ENCODE measurements at places on chromosomes 5 and 9.

GRCh38 chr5:103166706-103167105 is 46.6 kb downstream of the PPIP5K2 start:
- no peak for DNase-seq

GRCh38 chr5:172166030-172166826 is 21.8 kb downstream of the STK10 start:
- no peak for DNase-seq

DNA sequence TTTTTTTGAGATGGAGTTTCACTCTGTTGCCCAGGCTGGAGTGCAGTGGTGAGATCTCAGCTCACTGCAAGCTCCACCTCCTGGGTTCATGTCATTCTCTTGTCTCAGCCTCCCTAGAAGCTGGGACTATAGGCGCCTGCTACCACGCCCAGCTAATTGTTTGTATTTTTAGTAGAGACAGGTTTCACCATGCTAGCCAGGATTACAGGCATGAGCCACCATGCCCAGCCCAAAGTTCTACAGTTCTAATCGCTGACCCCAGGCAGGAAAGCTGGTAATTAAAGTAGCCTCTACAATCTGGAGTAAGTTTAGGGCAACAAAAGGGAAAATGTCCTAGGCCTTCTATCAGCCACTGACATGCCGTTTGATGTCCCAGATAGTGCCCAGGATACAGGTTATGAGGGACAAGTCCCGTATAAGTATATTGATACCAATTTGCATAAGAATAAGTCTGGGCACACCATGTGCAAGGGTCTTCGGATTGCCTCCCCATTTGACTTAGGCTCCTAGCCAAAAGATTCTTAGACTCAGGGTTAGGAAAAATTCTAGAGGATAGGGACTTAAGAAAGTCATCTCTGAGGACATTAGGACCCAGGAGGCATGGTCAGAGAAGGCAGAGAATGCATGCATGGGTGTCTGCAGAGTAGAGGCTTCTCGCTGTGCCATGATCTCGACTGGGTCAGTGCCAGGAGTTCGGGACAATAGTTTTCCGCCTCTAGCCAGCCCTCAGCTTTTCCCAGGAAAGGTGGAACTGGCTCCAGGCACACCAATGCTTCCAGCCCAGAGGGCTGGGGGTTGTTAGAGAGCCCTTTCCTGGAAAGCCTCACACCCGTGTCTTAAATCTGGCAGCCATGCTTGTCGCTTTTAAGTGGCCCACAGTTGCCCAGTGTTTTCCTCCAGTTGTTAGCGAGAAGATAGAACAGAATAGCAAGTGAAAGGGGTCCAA is 1111.1 kb downstream of the TAF11L14 start:
- DNase-seq = no peak

- DNase-seq = no peak
These were observed 192.2 kb downstream of the TMEM167A start for GRCh38 chr5:82884821-82885471.

GRCh38 chr5:132227485-132228240 is at the start of gene P4HA2:
Gene P4HA2 (minus strand): TSS chr5:132227853. CDS start chr5:132218626, 9,227 bp downstream.
- DNase-seq = peak; percentile 81

- no peak for DNase-seq
These were observed 20.5 kb upstream of the JAK2 start for GRCh38 chr9:4964540-4964939.

GRCh38 chr5:125499636-125500332 is 753.3 kb upstream of the ZNF608 start:
- peak; percentile 15 for DNase-seq
